ENCODE measurements at places on chromosomes 5 and 9.

GRCh38 chr9:131227959-131228460, 48.3 kb downstream of the FAM78A start:
- no peak for DNase-seq

GRCh38 chr9:72858089-72858912, 94.6 kb downstream of the ALDH1A1 start:
- no peak for DNase-seq

DNA sequence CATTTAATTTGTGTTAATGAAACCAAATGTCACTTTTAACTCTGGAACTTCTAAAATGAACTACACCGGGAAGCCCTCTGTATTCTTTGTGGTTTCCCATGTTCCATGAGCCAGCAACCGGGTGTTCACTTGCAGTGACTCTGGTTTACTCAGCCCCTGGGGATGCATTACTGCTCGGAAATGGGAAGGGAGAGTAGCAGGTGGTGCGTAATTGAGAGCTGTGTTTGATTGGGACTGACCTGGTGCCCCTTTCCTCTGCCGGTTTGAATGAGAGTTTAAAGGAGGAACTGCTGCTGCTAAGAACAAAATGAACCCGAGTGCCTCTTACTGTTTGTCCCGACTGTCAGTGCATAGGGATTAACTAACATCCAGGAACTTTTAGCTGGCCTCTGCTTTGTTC, 100.1 kb upstream of the DHFR start:
- no peak for DNase-seq

DNA sequence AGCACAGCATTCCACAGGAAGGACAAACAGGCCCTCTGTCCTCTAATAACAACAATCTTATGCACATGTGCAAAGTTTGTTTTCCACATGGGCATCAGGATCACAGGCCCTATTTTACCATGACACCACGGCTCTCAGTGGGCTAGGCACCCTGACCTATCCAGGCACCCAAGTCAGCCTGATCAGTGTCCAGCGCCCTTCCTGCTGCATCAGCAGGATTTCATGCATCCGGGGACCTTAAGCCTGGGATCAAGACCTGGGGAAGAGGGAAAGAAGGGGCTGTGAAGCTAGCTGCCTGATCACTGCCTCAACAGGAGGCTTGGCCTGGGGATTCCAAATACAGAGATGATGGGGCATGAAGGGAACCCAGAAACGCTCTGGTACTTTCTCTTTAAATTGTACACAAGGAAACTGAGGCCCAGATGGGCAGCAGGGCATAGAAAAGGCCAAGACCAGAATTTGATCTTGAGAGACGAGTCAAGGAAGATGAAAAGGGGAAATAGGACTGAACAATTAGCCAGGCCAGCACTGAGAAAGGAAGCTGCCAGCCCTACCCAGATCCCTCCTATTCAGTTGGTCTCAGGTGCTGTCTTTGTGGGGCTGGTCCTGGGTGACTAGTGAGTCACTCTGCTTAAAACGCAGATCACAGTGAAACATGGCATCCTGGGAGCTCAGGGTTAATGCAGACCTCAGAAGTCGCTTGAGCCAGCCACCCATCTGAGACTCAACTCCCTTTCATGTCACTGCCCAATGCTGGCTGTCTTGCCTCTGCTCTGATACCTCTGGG, 57.9 kb downstream of the SHB start:
- DNase-seq = no peak

DNA sequence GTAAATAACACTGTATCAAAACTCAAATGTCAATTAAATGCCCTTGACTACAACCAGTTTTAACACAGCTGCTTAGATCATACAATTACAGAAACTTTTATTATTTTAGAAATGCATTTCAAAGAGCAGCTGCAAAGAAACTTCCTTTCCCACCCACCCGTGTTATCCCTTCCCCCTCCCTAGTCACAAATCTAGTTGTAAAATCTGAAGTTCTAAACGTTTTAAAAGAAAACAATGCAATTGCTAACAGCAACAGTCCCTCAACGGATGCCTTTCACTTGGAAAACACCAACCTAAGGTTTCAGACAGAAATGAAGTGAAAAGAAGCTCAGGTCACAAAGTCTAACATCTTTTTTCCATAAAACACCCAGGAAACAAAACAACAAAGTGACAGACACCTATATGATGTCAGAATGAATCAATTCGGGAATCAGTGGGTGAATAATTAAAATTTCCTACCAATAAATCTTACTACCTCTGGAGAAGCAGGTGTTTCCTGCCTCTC, 100.3 kb downstream of the FBXW11 start:
- no peak for DNase-seq

GRCh38 chr9:92970467-92970923, 23.2 kb downstream of the FGD3 start:
- DNase-seq = no peak

DNA sequence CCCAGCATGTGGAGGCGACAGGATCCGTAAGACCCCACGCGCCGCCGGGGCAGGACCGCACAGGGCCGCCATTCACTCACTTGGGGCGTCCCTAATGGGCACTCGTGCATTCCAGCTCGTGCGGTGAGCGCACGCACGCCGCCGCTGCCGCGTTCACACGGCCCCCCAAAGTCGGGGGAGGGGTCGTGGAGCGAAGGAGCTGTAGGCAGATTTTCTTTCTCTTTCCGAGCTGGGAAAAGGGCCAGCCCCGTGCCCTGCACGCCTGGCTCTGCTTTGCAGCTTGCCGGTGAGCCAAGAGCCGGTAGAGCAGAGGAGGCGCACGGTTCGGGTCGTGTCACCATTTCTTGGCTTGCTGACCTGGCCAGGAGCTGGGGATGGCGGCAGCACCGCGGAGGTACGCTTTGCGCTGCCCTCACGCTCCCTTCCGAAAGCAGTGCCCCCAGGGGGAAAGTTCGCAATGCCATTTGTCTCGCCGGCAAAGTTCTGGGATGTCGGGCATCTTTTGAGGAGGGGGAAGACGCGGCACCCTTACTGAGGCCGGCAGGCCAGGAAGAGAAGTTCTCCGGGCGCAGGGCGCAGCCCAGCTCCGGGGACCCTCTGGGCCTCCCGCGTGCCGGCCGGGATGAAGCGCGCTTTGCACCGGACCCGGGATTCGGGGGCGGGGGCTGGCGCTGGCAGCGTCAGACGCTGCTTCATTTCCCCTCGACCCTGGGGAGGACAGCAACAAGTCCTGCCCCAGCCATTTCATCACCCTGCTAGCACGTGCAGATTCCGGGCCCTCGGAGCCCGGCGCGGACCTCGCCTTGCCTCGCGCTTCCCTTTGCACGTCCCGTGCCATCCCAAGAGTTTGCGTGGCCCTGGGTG, 898 bp downstream of the STC2 start:
- DNase-seq = no peak

GRCh38 chr5:62576570-62577170, 1.9 kb upstream of the LRRC70 start:
- no peak for DNase-seq

DNA sequence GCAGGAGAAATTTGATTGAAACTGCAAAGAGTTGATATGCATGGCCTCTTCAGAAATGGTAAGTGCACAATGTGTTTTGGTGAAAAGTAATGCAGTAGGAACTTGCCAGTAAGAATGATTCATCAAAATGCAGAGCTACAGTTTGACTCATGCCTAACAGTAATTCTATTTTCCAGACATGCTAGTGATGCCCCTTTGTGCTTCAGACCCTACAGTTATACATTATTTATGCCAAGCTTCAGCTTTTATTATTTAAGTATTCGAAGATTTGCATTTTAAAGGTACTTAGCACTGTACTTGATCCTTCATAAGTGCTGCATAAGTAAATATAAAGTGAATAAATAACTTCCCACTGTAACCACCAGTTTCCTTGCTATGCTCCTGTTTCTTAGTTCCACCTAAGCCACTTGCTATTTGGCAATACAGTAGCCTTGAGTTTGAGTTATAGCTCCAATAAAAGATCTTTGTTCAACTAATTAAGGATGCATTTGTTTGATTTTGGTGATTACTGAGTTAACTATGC, 3.6 kb upstream of the SPATA31E1 start:
- no peak for DNase-seq

- DNase-seq = no peak
Measured at GRCh38 chr5:133818031-133818431, 150.4 kb downstream of the C5orf15 start.

GRCh38 chr5:158720281-158720680, 379.4 kb downstream of the EBF1 start:
- no peak for DNase-seq

- no peak for DNase-seq
Measured at GRCh38 chr9:113602126-113603047, 138.9 kb downstream of the RGS3 start.

GRCh38 chr5:41893074-41893851, 10.9 kb upstream of the RIMOC1 start:
- DNase-seq = no peak

DNA sequence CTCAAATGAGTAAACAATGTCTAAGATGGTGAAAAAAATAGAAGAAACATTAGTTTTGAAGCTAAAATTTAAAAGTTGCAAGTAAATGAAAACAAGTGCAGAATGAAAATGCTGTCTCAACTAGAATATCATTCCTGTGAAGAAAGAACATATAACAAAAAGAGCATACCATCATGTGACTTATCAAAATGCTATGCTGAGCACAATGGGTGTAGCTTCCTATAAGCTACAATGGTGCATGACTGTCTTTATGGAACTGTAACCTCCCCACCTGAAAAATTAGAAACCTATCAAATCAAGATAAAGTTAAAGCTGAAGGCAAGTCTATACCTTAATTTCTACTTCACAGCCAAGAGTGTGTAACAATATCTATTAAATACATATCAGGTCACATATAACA, 192.0 kb downstream of the AP3B1 start:
- DNase-seq = no peak

DNA sequence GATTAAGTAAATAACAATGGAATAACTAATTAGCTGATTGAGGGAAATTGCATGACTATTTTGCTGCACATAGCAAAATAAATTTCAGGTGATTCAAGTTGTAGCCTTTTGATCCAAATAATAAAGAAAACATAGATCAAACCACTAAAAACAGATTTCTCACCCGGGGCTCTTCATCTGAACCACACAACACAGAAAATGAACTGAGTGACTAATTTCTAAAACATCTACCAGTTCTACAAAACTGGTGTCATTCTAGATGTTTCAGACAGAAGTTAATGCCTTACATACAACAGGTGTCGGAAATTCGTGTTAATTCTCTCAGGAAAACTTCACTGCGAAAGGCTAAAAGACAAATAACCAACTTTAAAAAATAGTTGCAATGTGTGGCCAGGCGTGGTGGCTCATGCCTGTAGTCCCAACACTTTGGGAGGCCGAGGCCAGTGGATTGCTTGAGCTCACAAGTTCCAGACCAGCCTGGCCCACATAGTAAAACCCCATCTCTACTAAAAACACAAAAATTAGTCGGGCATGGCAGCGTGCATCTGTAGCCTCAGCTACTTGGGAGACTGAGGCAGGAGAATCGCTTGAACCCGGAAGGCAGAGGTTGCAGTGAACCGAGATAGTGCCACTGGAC, 6.9 kb downstream of the PROP1 start:
- DNase-seq = no peak

DNA sequence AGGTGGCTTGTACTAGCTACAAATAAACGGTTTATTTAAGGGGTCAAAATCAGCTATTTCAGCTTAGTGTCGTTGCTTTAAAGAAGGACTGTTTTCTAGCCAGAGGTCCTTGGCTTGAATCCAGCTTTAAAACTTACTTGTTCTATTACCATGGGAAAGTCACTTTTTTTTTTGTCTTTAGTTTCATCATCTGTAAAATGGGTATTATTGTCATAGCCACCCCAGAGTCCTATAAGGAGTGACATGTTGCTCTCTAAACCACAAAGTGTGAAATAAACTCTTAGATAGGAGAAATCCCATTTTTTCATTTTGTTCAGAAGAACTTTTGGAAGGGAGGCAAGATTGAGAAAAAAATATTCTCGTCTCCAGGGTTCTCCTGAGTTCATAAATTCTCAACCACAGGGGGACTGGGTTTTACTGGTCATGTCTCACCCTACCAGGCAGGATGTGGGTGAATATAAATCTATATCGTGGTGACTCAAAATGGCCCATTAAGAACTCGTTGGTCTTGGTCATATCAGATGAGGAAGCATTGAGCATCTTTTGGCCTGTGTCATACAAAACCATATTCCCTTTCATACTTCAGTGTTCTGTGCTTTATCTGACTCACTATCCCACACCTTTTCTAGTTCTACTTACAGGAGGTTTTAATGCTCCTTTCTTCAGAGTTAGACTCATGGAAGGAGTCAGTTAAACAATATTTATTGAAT, 202.7 kb upstream of the NR3C1 start:
- no peak for DNase-seq

DNA sequence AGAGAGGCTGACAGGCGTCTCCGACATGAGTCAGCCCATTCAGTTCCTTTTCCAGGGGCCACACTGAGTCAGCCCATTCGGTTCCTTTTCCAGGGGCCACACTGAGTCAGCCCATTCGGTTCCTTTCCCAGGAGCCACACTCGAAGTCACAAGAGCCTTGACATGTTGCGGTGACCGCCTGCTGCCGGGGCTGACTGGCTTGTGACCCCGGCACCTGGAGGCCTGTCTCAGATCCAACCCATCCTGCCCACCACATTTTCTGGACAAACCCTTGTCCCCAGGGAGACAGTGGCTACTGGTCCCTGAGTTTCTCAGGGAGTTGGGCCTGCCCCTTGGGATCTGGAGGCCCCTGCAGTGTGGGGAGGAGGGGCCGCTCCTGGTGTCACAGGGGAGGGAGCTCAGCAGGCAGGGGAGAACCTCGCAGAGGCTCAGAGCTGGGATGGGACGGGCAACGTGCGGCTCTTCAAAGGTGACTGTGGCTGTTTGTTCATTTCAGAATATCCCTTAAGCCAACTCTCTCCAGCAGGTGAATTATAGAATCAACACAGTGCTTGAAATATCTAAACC, 40.5 kb upstream of the LPCAT1 start:
- no peak for DNase-seq

- no peak for DNase-seq
Measured at GRCh38 chr5:79844571-79844970, 146.5 kb downstream of the MTX3 start.

DNA sequence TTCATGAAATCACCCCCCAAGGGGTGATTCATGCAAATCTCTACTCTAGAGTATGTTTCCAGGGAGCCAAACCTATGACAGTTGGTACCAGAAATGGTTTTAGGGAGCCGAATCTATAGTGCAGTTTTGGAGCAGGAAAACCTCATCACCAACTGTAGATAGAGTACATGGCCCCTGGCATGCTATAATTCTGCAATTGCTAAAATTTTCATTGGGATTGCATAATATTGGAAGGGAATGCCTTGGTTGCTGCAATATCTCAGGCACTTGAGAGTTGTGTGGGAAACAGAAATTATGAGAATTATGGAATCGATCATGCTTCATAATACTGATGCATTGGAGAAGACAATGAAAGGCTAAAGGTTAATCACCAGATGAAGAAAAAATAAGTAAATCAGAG, 148.2 kb upstream of the PLPPR1 start:
- no peak for DNase-seq

- DNase-seq = no peak
Measured at GRCh38 chr5:74148321-74148720, 492.2 kb downstream of the ENC1 start.

DNA sequence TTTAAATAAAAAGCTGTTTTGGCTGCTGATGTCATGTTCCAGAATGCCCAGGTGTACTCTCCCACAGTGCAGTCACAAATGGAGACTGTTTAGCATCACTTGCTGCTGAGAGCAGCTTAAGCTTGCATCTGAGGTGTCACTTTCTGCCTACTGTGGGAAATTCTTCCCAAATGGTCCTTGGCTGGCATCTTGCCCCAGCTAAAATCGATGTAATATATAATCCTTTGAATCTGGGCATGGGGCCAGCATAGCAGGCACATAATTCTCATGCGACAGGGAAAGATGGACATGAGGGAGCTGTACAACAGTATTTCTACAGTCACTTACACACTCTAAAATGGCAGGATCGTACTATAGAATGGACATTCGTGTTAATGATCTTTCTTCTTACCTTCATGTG, 144.3 kb downstream of the MACIR start:
- DNase-seq = no peak

- DNase-seq = no peak
Measured at GRCh38 chr9:95143591-95144561, 173.6 kb downstream of the FANCC start.

All from effector CD4-positive, alpha-beta T cell (primary cell).